ENCODE measurements at places on chromosomes 5 and 9. TPM values are rescaled to one million over a fixed set of nuclear protein-coding genes. Genes with fewer than 3 reads are reported as not detected.

DNA sequence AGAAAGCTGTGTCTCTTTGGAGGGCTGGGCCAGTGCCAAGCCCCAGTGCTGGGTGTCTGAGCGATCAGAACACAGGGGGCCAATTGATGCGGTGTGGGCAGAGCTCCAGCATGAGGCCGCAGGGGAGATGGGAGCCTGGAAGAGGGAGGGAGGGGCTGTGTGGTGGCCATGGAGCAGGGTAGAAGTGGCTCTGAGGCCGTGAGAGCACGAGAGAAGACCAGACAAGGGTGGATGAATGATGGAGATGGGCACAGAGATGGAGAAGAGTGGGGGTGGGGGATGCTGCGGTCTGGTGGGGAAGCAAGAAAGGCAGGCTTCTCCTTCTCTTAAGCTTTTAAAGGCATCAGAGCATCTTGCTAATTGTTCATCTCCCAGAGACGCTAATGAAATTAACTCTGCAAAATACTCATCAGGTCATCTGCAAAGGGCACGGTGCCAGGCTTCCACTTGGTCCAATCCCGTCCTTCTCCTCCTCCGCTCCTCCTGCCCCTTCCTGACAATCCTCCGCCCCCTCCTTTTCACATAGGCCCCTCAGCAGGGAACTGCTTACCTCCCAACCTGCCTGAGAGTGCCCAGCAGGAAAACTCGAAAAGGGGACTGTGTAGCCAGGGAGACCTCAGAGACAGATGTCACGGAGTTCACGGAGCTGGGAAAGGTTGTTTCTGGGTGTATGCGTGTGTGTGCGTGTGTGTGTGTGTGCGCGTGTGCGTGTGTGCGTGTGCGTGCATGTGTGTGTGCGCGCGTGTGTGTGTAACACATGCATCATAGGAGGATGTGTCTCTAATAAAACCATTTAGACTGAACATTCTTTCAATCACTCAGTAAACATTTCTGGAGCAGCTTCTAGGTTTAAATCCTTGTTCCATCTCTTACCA lies 7.1 kb upstream of the UNC5A start:
- no peaks in the 10 kb centered on the region for H3K36me3 ChIP-seq
- H3K27ac ChIP-seq: no peak overlapping the region
- H3K4me1 ChIP-seq: no peaks in the 10 kb centered on the region
- no peak overlapping the region for H3K4me3 ChIP-seq

DNA sequence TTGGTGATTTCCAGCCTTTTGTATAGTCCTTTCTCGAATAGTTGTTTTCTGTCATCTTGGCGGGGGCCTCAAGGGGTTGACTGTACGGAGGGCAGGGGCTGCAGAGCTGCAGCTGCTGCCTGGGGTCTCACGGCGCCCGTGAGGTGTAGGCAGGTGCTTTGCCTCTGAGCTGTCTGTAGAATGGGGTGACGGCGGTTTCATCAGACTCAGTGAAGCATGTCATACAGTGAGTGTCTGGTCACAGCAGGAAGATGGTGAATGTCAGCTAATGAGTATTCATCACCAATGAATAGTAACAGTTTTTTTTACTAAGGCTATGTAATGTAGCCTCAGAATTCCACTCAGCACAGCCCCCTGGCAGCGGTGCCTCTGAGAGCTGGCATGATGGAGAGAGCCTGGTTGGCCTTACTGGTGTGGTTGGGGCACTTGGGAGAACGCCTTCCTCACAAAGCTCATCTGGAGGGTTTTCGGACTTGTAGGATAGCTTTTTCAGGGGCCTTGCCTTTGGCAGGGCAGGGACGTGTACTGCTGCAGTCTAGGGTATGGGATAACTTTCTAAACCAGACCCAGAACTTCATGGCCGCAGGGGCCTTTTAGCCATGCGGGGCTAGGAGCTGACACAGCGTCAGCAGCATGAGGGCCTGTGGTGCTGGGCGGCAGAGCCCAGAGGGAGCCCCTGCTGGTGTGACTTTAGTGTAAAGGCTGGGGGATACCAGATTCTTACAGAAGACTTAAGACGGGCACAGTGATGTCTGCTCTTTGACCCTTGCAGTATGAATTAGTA lies 15.0 kb downstream of the TENT4A start:
- DNase-seq: no peak
- no peak overlapping the region for H3K4me3 ChIP-seq
- peaks cover 3% of the 10 kb centered on the region for H3K36me3 ChIP-seq
- H3K27me3 ChIP-seq: no peaks in the 10 kb centered on the region
- no peak overlapping the region for H3K27ac ChIP-seq

DNA sequence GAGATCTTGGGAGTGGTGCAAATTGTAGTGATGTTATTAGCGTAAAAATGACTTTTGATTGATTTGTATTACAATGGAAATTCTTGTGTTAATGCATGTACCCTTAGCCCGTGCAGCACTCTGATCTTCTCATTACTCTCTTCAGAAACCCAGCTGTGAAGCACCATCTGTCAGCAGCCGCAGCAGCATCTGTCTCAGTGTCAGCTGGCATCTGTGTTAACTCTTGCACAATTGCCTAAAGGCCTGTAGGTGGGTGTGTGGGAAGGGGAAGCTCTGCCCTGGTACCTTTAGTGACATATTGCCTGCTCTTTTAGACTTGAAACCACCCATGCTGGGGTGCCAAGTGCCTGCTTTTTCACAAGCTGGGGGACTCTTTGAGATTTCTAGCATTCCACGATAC lies 101.3 kb downstream of the FBXL7 start:
- H3K36me3 ChIP-seq: no peaks in the 10 kb centered on the region
- no peak for DNase-seq
- no peaks in the 10 kb centered on the region for H3K4me1 ChIP-seq
- H3K27ac ChIP-seq: no peak overlapping the region
- H3K4me3 ChIP-seq: no peak overlapping the region

DNA sequence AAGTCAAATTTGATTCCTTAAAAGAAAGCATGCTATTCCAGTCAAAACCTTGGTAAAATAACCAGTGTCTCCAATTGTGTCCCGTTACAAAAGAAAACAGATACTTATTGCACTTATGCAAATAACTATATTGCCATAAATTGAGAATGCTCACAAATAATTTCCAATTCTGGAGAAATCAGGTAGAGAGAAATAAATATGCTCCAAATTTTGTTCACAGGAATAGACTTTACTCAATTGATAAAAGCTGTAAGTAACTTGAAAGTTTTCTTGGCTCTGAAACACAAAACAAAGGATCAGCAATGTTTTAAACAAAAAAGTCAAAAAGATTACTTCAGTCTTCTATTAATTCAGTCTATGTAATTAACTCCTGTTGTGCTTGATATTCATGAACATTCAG lies 7.8 kb upstream of the DTWD2 start:
- no peaks in the 10 kb centered on the region for H3K4me1 ChIP-seq
- no peak for DNase-seq
- H3K36me3 ChIP-seq: no peaks in the 10 kb centered on the region
- H3K27ac ChIP-seq: no peak overlapping the region
- no peak overlapping the region for H3K4me3 ChIP-seq

DNA sequence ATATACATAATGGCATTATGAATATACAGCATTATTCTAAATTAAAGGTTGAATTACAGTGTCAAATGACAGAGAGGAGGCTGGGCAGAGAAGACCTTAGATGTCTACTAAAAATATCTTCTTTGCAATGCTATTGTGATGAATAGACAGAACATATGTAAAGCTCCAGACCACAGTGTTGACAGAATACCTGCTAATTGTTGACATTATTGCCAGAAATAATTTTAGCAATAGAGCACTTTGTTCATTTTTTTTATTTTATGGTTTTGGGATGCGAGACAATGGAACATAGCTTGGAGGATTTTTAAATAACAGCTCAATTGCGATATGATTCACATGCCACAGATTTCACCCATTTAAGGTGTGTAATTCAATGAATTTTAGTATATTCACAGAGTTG lies 508.8 kb downstream of the PSAT1 start:
- H3K4me3 ChIP-seq: no peak overlapping the region
- no peaks in the 10 kb centered on the region for H3K4me1 ChIP-seq
- no peak for DNase-seq
- H3K27me3 ChIP-seq: no peaks in the 10 kb centered on the region
- H3K36me3 ChIP-seq: no peaks in the 10 kb centered on the region

- no peak for DNase-seq
- H3K36me3 ChIP-seq: no peaks in the 10 kb centered on the region
- H3K4me1 ChIP-seq: no peaks in the 10 kb centered on the region
Measured at GRCh38 chr5:95449460-95449859, 58.3 kb downstream of the FAM81B start.

DNA sequence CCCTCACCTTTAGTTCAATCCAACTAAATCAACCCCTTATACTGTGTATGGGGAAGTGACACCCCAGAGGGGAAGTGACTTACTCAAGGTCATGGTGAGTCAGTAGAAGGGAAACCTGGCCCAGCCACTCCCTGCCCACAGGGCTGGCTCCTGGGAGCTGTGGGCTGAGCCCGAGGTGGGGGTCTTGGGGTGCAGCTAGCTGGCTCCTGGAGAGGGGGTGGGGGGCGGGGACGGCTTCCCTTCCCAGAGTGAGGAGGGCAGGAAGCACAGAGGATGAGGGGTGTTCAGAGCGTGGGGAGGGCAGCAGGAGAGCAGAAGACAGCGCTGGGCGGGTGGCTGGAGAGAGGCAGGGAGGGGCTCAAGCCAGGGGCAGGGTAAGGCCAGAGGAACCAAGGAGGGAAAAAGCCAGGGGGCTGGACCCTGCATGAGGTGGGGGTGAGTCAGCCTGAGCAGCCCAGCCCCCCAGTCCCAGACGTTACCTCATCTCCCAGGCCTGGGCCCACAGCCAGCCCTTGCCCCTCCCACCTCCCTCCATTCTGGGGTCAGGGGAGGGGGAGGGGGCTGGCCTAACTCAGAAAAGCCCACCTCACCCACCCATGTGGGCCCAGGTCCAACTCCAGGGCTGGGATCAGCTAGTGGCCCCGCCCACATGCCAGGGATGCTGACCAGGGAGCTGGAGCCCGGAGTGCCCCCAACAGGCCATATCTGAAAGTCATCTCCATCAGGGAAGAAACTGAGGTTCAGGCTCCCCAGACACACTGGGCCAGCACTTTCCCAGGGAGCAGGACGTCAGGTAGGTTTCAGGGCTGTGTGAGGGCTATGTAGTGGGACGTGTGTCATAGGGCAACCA lies 2.8 kb downstream of the PDLIM7 start:
- H3K4me1 ChIP-seq: peaks cover 10% of the 10 kb centered on the region
- peak overlapping the region; percentile 8 for H3K27ac ChIP-seq
- H3K27me3 ChIP-seq: no peaks in the 10 kb centered on the region
- peaks cover 3% of the 10 kb centered on the region for H3K36me3 ChIP-seq
- H3K4me3 ChIP-seq: no peak overlapping the region

DNA sequence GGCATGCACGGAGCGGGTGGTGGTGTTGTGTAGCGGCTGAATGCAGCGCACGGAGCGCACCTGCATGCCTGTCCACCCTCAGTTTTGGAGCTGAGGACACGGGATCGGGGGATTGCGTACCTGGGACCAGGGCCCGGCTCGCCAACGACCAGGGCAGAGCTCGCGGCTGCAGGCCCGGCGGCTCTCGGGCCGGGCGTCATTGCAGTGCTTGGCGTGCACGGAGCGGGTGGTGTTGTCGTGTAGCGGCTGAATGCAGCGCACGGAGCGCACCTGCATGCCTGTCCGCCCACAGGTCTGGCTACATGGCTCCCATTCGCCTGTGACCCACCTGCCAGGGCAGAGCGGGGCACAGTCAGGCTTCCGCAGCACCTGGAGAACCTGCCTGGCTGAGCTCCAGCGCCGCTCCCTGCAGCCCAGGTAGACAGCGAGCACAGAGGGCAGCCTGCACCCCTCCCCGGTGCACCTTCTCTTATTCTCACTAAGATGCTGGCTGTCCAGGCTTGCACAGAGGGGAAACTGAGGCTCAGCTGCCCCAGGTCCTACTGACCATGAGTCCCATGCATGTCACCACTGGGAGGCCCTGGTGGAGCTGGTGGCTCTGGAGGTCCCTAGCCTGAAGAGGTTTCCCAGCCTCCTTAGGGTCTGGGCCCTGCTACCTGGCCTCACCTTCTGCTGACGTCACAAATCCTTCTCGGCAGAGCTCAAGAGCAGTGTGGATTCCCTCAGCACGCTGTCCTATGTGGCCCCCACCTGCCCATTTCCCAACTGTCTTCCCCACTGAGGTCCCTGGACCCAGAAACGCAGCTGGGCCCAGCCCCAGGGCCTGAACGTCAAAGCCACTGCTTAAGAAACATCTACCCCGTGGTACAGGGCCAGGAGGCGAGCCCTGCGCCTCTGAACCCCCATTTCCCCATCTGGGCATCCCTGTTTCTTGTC lies 64.9 kb downstream of the ZNF354C start:
- DNase-seq: no peak
- no peaks in the 10 kb centered on the region for H3K27me3 ChIP-seq
- H3K4me3 ChIP-seq: no peak overlapping the region
- H3K27ac ChIP-seq: no peak overlapping the region
- H3K4me1 ChIP-seq: no peaks in the 10 kb centered on the region
- no peaks in the 10 kb centered on the region for H3K36me3 ChIP-seq

DNA sequence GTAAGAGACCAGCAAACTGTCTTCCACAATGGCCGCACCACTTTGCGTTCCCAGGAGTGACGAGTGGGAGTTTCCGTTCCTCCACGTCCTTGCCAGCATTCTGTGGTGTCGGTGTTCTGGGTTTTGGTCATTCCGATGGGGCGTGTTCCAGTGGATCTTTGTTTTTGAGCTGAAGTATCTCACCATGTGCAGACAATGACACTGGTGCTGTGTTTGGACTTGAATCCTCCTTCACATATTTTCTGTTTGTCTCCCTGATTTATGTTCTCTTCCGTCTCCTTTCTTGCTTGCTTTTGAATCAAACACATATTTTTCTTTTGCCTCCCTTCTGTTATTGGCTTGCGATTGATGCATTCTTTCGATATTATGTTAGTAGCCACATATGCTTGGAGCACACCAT lies 60.8 kb upstream of the IRX4 start:
- no peaks in the 10 kb centered on the region for H3K36me3 ChIP-seq
- DNase-seq: no peak

- no peak for DNase-seq
- H3K36me3 ChIP-seq: no peaks in the 10 kb centered on the region
- H3K4me3 ChIP-seq: no peak overlapping the region
- H3K27me3 ChIP-seq: no peaks in the 10 kb centered on the region
- no peaks in the 10 kb centered on the region for H3K4me1 ChIP-seq
Measured at GRCh38 chr9:114947058-114947457, 16.7 kb upstream of the TNFSF8 start.

DNA sequence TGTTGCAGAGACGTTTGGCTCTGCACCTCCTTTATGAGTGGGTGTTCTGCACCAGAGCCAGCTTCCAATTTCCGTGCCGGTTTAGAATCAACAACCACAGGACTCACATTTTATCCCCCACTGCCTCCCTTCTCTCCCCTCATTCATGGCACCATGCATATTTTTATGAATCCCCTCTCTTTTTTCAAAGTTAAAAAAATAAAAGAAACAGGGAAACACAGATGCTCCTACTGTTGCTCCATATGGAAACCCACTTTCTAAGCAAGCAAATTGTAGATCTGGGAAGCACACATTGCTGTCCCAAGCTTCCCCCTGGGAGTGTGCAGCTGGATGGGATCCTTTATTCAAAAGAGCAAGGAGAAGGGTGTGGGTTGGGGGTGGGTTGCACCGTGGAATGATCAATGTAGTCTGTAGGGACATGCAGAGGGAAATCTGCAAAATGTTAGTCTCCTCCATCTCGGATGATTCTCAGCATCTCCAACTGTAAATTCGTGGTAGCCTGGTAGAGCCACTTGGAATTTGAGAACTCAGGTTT lies 410.0 kb upstream of the ADAMTSL1 start:
- no peak overlapping the region for H3K27ac ChIP-seq
- H3K36me3 ChIP-seq: no peaks in the 10 kb centered on the region
- H3K4me1 ChIP-seq: no peaks in the 10 kb centered on the region
- no peaks in the 10 kb centered on the region for H3K27me3 ChIP-seq

The PCDHA7 gene
- not detected for total RNA-seq

The PLEKHG4B gene
- not detected for total RNA-seq

The PMPCA gene
- total RNA-seq: 71.6 TPM

The ARL14EPL gene
- total RNA-seq: not detected

The RAB24 gene
- 44.8 TPM for total RNA-seq

The TMEM161B gene
- 21.1 TPM for total RNA-seq

The CTXN3 gene
- not detected for total RNA-seq

All from naive thymus-derived CD4-positive, alpha-beta T cell (primary cell).